Hematopoietic multipotent progenitor cell treated with erythropoietin and hydrocortisone succinate and interleukin-3 and kit ligand, for 17 days (in vitro differentiated cells): ENCODE measurements at places on chromosomes 6 and 20.

DNA sequence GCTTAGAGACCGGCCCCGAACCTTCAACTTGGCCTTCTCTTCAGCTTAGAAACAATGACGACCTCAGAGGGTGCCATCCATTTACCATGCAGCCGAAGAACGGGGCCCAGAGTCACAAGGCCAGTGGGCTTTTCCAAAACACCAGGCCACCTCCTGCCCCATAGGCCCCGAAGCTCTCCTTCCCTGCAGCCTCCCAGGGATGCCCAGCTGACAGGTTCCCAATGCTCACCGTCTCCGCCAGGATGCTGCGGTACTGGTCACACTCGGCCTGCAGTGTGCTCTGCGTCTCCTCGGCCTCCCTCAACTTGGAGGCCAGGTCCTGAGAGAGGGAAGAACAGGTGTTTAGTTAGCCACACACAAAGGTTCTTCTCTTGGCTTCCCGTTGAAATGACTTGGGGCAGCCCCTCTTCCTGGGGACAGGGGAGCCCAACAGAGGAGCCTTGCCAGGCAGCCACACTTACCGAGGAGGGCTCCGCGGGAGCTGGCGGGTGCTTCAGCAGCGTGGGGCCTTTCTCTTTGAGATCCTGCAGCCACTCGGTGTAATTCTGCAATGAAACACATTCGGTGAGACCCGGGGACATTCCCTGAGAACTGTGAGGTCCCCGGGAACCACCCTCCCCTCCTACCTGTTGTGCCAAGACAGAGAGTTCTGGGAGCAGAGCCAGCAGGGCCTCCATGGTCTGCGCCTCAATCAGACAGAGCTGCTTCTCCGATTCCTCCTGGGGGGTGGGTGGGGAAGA, 51.5 kb downstream of the DSTN start:
- DNase-seq = no peak

GRCh38 chr6:15331629-15332251, 85.9 kb downstream of the JARID2 start:
- DNase-seq = no peak

DNA sequence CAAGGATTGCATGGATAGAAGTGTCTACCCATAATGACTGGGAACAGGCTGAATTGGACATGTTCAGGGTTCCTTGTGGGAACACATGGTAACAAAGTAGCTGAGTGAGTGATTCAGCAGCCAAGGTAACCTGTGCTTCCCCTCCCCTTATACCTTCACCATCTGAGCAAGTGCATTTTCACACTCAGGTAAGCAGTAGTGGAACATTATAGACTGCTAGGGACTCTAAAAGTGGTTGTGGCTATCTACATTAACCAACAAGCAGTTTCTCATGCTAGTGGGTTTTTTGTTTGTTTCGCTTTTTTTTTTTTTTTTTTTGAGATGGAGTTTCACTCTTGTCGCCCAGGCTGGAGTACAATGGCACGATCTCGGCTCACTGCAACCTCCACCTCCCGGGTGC, 41.4 kb downstream of the KIZ start:
- no peak for DNase-seq

DNA sequence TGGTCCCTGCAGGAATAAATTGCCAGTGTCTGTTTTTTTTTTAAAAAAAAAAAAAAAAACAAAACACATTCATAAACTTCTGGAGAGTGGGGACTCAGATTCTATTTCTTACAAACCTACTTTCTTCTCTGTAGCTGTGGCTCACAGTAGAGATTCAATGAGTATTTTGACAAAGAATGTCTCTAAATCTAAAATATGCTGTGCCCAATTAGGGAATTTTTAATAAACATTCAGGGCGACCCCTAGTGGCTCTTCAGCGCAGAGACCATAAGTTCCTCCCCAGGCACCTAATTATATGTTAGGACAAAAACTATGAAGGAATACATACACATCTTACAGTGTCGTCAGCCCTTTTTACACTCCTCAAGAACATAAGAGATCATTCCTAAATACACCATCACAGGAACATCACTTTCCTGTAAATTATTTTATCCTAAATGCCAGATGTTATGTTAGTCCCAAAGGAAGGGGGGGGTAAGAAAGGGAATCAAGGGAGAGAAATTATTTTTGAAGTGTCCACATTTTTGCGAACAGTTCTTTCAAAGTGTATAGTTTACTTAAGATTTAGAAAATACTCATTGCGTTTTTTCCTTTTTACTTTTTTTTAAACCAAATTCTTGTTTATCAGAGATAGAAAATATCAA, 21.8 kb upstream of the NAA20 start:
- peak; percentile 31 for DNase-seq

DNA sequence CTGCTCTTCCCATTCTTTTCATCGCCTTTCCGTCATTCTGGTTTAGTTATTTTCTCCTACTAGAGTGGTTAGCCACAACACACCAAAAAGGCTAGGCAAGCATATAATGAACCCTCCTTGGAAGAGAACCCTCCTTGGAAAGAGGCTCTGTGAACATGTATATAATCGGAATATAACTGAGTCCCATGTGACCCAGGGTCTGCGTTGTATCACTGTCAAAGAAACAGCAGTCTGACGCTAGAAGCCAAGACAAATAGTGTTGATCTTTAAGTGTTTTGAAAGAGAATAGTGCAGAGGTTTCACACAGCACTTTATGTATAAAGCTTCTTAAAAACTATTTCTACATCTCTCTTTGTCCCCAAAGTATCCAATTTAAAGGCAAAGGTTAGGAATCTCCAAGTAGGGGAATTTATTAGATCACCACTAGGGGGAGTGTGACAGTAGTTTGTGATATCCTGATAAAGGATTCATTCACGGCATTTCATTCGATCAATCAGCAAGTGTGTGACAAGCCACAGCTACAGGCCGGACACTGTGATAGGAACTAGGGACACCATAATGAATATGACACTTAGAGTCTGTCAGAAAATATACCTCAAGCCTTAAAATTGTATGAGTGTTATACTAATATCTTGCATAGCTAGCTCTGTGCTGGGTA, 395.3 kb downstream of the CD109 start:
- DNase-seq = peak; percentile 21

- DNase-seq = peak; percentile 6
These were observed 211.4 kb downstream of the ARHGAP18 start for GRCh38 chr6:129498541-129498940.

GRCh38 chr6:142376800-142377496, 75.1 kb downstream of the ADGRG6 start:
- DNase-seq = no peak

DNA sequence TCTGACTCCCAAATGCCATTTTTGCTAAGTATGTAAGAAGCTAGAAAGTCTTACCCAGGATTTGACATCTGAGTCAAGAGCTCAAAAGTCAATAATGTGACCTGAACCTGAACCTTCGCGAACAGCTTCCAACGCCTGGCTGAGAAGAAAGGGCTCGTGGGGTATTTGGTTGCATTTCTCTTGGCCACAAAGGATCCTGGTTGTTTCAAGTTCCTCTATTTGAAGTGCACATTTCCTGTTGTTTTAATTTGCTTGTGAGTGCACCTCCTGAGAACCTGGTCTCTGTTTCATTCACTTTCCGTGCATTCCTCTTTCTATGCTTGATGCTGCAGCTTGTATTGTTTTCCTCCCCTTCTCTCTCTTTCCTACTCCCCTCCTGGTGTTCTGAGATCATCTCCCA, 212.5 kb downstream of the FOXA2 start:
- DNase-seq = no peak

DNA sequence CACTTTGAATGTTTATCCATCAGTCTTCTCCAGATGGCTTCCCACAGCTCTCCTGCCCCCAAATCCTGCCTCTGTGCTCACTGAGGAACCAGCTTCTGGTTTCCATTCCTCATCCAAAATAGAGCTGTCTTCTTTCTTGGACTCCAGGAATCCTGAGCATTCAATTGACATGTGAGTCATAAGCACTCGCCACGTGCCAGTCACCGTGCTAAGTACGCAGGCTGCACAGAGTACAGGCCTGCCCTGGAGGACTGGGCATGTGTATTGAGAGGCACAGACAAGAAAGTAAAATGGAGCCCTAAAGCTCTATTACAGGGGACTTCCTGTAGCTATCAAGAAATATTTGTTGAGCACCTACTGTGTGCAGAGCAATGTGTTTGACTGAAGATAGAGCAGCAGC, 39.7 kb upstream of the LRFN2 start:
- no peak for DNase-seq

DNA sequence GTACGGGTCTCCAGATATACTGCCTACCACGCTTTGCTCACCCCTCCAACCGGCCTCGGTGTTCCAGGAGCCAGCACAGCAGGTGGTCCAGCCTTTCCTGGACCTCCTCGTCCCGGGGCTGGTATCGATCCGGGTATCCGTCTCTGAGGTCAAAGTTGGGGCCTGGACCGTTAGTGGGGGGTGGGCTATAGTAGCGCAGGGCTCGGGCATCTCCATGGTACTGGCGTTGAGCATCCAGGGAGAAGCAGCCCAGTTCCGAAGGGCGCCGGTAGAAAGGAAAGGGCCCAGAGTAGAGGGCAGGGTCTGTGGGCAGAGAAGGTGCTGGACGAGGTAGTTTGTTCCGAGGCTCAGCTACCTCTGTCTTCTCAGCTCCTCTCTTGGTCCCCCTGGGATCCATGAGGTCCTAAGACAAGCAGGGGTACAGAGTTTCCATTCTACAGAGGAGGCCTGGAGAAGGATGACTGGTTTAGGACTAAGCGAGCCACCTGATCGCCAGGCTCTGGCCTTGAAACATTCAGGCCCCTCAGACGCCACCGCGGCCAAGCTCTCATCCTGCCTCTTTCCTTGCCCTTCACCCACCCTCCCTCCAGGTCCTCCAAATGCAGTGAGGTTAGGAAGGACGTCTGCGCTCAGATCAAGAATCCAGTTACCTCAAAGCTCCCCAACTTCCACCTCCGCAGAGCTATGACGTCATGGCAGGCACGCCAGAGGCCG, 502 bp downstream of the DXO start:
- DNase-seq = no peak

DNA sequence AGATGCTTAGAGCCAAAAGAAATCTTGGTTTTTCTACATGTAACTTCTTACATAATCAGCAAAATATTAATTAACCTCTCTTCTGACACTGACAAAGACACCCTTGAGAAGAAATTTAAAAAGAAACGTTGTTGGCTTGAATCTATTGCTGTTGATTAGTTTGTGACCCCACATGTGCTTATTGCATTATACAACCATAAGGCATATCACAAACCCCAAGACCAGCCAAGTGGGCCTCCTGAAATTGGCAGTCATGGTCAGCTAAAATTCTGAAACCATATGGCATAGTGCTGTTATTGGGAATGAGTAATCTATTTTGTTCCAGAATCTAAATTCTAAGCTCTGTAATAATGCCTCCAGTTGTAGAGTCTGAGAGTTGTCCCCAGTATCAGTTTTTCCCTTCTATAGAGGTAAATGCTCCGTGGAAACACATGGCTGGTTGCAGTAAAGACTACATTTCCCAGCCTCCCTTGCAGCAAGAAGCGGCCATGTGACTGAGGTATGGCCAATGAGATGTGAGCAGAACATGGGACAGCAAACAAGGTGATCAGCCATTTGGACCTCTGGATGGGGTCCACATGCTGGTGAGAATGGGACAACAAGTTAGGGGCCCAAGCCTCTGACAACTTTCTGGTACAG, 42.3 kb upstream of the PTPN1 start:
- peak; percentile 22 for DNase-seq

DNA sequence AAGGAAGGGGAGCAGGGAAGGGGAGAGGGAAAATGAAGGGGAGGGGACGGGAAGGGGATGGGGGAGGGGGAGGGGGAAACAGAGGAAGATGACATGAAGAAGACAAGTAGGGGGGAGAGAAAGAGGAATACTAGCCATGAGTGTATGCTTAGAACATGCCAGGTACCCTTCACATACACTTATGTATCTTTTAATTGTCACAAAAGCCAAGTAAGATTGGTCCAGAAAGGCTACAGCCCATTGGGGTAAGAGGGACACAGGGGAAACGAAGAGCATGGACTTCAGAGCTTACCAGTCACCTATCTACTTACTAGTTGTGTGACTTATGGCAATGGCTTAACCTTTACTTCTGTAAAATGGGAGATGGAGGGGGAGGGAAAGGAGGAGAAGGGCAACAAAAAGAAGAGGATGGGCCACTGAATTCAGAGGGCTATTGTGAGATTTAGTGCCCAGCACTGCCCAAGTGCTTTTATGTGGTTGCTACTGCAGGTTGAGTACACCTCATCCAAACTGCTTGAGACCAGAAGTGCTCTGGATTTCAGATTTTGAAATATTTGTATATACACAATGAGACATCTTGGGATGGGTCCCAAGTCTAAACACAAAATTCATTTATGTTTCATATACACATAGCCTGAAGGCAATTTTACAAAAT, 90.3 kb downstream of the ARHGAP18 start:
- no peak for DNase-seq

DNA sequence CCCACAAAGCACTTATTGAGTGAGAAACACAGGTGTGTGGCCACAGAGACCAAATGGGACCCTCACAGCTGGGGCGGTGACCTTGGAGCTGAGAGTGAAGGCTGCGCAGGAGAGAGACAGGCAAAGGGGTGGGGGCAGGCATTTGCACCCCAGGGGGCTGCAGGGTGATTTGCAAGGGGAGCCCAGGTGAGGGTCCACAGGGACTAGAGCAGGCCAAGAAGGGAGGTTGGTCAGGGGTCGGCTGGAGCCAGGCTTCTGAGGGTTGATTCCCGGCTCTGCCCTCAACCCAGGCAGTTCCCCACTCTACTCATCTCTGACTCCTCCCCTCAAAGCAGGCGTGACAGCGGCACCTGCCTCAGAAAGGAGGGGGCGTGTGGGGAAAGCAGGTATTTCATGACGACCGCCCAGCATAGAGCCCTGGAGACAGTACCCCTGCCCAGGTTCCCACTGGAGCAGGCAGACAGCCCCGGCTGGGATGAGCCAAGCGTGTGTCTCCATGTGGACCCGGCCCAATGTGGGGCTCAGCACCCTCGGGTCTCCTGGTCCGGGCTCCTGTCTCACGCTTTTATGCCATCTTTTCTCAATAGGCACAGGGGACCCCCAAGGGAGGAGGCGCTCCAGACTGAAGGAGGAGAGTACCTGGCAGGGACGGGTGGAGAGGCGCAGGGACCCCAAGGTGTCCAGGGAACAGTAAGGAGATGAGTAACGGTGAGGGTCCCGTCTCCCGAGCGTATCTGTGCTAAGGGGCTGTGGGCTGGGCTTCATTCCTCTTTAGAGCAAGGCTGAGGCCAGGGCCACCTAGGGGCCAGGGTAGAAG, 3.1 kb upstream of the MRGBP start:
- no peak for DNase-seq

- no peak for DNase-seq
These were observed 47.6 kb downstream of the ARHGAP18 start for GRCh38 chr6:129662406-129662766.

GRCh38 chr6:31657406-31658157, 1.9 kb downstream of the APOM start:
- no peak for DNase-seq

DNA sequence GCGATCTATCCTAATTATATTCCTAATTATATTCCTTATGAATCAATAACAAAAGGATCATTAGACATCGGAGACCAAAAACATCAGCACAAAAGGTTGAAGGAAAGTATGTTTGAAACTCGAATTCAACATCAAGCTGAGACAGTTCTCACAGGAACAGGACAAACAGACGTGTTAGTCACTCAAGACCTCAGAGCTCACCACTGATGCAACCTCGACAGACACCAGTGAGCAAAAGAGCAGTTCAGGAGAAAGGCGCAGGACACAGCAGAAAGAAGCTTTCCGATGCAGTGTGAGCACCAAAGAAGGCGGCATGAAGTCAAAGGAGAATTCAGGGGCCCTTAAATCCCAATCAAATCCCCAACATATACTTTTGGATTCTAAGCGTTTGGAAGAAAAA, 6.3 kb upstream of the RAMACL start:
- DNase-seq = no peak

- no peak for DNase-seq
These were observed 77.5 kb upstream of the POPDC3 start for GRCh38 chr6:105257340-105257739.
